ENCODE measurements at places on chromosomes 2 and 18.

DNA sequence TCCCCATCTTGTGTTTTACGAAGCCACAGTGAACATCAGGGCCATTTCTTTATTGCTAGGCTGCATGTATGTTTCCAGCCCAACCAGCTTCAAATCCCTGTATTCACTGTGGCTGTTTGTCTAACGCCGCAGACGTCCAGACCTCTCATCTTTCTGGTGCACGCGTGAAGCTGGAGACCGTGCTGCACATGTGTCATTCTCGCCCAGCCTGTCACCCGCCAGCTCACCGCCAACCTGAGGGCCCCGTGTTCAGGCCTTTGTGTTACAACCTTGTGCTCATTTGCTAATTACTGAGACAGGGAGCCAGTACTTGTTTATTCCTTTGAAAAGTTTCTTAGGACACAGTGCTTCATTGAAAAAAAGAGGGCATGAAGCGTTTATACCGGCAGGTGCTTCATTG lies 21.4 kb downstream of the SALL3 start:
- no peak for DNase-seq

DNA sequence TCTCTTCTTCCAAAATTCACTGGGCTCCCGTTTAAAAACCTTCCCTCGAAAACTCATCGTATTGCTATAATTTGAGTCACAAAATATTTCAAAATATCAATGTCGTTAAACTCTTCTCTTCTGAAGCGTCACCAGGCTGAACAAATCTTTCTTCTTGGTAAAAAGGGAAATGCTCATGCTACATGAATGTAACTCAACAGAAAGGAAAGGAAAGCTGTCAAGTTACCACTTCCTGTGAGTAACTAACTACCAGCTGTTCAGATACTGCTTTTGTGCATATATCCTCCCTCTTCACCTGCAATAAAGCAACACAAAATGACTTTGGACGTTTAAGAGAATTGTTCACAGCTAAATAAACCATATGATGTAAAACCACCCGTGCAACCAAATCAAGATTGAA lies 95.4 kb downstream of the DOCK10 start:
- no peak for DNase-seq

DNA sequence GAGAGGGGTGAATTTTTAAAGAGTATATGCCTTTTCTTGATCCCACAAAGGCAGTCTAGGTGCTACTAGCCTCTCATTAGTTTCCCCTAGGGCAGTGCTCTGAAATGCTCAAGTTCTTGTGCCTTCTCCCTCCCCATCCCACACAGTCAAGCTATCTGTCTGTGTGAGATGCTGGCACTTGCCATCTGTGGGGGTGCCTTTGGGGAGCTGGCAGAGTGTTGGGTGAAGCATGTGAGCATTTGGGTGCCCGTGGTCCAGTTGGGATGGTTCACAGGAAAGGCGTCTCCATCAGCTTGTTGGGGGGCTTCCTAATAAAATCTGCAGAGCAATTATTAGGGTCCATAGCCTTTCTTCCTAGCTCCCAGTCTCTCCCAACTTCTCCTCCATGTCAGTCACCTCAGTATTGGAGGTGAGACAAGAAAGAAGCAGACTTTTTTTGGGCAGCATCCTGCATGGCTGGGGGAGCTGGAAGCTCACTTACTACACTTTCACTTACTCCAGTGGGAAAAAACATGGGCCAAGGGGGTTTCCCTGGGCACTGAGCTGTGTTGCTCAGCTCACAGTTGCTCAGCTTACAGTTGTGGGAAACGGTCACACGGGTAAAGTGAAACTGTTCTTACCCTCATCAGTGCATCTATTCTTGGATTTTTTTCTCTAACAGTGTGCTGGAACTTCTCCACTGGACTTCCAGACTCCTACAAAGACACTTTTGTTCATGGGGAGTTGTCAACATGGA lies 29.3 kb downstream of the COLEC11 start:
- DNase-seq: no peak

DNA sequence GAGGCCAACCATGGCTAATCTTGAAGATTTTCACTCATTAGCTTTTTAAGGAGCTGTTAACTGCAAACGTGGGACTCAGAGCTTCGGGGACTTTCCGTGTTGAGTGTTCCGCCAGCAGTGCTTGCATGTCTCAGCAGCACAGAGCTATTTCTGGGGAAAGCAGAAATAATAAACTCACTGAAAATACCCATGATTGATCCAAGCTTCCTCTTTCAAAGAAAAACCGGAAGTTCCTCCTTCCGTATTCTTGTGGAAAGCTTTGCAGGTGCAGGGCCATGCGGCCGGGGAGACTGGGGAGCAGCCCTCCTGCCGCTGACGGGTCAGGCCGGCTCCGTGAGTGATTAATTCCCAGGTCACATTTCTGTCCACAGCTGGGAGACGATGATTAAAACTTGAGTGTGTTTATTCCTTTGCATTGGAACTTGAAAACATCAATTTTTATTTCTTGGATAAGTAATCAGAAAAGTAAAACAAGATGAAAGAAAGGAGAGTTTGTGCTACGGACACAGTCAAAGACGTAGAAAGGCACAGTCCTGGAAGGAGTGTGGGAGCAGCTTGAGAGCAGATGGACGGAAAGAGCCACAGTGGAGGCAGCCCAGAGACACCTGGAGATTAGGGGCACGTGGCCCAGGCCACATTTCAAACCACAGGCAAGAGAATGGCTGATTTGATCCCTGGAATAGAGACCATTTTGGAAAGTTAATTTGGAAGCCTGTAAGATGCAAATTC lies 54.2 kb upstream of the CTDP1 start:
- DNase-seq: no peak

- DNase-seq: no peak
Observed at GRCh38 chr18:48835745-48836170, 115.0 kb downstream of the SMAD7 start.

- DNase-seq: no peak
Observed at GRCh38 chr2:64698668-64699444, 45.1 kb upstream of the SERTAD2 start.

DNA sequence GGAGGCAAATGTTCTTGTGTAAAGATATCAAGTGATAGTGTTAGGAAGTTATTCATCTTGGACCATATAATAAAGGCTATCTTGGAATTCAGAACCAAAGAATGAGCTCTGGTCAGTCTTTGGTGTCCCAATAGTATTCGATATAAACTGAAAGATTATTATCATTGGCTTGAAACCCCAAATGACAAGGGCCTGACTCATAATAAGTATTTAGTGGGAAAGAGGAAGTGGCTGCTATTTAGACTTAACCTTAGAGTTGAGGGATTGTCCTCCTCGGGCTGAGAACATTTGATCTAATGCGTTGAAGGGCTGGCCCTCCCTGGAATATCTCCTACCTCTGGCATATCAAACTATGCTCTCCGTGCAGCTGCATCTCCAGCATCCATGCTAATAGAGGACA lies 67.5 kb downstream of the CDH20 start:
- no peak for DNase-seq

- DNase-seq: no peak
Observed at GRCh38 chr2:42569883-42570282, 1.5 kb downstream of the MTA3 start.

- DNase-seq: no peak
Observed at GRCh38 chr2:104846786-104847585, 6.9 kb upstream of the POU3F3 start.
